Left kidney (tissue), 8 donors: ENCODE measurements at places on chromosomes 7 and 10.

DNA sequence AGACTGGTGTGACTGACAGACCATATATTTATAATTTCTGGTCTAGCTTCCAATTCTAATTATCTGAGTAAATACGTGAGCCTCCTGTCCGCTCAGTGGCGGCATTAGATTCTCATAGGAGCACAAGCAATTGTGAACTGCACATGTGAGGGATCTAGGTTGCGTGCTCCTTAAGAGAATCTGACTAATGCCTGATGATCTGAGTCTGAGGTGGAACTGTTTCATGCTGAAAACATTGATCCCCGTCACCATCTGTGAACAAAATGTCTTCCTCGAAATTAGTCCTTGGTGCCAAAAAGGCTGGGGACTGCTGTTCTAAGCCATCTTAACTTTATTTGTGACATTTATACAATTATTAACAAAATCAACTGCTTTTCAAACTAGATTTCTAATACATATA lies 164.7 kb upstream of the MEOX2 start:
- no peak for DNase-seq

DNA sequence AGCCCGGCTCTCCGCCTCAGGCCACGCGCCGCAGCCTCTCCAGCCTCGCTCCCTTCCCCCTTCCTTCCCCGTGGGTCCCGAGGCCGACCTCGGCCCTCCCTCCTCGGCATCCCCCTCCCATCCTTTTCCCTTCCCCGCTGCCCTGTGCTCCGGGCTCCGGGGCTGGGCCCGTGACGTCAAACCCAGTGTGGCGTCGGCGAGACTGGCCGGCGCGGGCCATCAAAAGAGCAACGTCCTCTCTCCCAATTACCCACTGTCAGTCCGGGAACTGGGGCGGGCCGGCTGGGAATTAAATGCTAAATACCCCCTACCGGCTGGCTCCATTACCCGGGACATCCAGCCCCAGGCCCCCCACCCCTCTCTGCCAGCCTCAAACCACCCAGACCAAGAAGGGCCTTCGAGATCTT lies 2.6 kb upstream of the GATA3 start:
- no peak for DNase-seq

- no peak for DNase-seq
Observed at GRCh38 chr7:39948375-39948955, 1.6 kb upstream of the CDK13 start.

DNA sequence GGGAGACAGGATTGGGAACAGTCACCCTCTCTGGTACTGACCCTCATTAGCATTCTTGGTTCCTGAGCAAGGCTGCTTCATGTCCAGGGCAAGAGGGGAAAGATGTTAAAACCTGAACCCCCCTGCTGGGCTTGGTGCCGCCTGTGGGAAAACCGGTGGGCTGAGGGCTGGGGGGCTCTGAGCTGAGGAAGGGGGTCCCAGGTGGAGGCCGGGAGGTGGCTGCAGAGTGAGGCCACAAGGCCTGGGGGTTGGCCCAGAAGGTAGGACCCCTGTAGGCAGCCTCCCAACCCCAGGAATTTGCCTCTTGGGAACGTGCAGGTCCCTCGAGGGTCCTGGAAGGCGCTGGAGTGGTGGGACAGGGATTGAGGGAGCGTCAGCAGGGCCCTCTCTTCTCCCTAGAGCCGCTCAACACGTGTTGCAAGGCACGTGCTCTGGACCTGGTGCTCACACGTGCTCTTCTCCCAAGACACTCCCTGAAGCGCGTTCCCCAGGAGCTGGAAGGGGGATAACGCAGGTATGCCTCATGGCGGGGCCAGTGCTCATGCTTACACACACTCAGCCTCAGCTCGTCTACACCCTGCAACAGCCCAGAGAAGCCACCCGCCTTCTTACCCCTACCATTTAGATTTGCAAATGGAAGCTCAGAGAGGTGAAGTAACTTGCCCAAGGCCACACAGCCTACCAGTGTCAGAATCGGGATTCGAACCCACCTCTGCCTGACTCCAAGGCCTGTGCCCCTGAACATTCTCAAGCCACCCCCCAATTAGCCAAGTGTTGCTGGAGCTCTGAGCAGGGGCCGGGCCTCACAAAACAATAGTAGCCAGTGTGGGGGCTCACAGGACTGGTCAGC lies 64.4 kb downstream of the LHPP start:
- DNase-seq = no peak

- DNase-seq = no peak
Observed at GRCh38 chr10:331186-331585, 195.9 kb downstream of the ZMYND11 start.

DNA sequence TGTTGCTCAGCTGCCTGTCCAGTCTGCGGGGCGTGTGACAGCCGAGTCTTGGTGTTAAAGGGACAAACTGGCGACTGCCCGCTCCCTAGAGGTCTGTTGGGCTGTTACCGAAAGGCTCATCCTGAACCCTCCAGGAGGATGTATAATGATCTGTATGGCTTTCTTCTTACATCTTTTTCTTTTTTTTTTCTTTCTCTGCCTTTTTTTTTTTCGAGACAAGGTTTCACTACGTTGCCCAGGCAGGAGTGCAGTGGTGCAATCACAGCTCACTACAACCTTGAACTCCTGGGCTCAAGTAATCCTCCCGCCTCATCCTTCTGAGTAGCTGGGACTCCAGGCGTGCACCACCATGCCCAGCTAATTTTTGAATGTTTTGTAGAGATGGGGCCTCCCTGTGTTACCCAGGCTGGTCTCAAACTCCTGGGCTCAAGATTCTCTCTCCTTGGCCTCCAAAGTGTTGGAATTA lies 857 bp downstream of the INTS15 start:
- DNase-seq = no peak

DNA sequence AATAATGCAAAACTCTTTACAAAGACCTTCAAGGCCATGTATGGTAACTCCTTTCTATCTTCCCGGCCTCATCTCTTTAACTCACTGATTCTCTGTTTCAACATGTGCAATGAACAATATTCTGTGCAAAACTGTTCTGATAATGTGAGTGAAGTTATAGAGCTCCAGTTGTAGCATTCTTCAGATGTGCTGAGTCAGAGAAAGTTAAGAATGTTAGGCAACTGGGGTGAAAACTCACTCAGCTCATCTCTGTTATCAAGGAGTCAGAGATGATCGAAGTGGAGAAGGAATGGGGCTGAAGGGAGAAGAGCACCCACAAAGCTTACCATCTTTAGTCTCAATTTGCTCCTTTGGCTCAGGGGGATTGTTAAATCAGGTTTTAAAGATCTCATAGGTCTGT lies 344.7 kb upstream of the NPSR1 start:
- no peak for DNase-seq
